Pons (tissue), 1 donor: ENCODE measurements at places on chromosomes 6 and 20.

GRCh38 chr20:48626938-48627736, 200.7 kb downstream of the PREX1 start:
- DNase-seq, result no peak

DNA sequence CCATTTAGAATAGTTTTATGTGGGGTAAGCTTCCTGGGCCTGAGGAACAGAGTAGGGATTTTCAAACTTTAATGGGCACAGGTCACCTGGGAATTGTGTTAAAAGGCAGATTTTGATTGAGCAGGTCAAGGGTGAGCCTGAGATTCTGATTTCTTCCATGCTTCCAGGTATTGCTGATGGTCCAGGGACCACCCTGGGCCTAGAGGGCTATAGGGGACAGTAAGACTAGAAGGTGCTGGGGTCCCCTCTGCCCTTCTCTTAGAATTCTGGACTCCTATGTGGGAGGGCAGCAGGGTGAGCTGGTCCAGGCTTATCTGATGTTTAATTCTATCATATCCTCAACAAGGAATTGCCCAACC, 2.6 kb downstream of the DDR1 start:
- no peak for DNase-seq

DNA sequence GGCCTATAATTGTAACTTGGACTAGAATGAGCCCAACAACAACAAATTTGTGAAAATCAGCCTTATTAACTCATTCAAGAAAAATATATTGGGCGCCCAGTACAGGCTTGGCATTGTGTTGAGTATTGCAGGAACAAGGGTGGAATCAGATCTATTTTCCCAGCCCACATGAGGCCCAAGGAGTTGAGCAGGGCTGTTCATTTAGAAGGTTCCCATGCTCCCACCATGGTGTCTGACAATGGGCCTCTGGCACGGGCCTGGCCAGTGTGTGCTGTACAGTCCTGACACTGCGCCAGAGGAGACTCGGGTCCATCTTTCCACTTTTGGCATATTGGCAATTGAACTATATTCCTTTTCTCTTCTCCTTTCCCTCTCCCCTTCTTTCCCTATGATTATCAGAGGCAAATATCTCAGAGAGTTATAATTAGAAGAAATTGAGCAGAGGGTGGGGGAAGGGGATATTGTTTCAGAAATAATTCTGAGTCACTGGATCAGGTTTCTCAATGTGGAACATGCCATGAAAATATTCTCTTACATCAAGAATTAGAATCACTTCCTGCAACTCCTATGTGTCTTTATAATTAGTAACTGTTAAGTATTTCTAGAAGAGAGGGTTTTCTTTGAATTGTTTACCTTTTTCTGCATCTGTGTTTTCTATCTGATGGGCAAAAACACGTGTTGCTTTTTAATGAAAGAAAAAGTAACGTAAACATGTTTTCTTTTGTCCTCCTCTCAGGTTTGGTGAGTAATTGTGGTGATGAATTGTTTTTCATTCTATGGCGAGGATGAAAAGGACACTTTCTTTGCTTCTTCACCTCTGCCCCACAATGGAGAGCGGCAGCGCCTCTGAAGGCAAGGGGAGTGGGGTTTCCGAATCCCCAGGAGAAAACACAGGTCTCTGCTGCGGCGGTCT, 209.4 kb downstream of the FOXA2 start:
- no peak for DNase-seq

- DNase-seq, result peak; percentile 35
Observed at GRCh38 chr20:53609491-53610445, 16.1 kb upstream of the ZNF217 start.

DNA sequence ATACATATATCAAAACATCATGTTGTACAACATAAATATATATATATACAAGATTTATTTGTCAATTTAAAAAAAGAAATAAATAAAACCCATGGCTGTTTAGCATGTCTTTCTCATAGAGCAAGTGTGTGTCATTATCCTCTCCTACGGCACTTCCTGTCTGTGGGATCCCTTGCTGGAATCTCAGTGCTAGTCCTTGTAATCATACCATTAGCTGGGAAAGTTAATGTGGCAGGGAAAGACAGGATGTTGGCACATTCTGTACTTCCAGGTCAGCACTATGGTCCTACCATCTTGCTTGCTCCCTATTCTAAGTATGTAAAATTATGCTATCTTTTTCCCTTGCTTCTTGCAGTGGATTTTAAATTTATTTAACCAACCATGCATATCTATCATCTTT, 9.5 kb upstream of the SLC17A3 start:
- no peak for DNase-seq

DNA sequence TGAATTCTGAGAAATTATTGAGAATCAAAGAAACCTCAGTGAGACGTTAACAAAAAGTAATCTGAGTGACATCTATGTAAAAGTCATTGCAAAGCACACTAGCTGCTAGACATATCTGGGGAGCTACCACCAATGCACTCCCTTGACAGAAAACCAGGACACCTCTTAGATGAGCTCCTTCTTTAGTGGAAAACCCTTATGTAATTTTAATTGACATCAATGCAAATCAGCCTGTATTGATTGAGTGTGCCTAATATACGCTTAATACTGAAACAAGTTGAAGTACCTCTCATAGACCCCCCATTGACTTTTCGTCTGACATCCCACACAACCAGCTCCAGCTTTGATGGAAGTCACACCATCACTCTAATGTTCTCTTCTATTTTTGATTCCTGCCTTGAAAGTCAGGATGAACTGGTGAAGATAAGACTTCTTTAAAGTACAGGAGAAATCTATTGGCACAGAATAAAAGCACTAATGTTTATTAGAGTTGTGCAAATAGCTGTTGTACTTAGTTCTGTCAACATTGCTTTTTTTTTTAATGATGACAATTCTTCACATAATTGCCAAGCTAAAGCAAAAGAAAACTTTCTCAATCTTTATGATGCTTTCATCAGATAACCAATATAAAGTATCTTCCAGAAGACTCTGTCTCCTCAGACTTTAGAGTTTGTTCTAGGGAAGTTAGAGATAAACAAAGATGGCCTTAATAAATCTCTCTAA, 98.0 kb upstream of the FAM8A1 start:
- DNase-seq, result no peak

GRCh38 chr6:5219011-5219691, 41.6 kb downstream of the LYRM4 start:
- no peak for DNase-seq

GRCh38 chr6:14699803-14700601, 545.9 kb upstream of the JARID2 start:
- no peak for DNase-seq

GRCh38 chr20:13545790-13546189, 92.9 kb downstream of the TASP1 start:
- DNase-seq, result no peak

DNA sequence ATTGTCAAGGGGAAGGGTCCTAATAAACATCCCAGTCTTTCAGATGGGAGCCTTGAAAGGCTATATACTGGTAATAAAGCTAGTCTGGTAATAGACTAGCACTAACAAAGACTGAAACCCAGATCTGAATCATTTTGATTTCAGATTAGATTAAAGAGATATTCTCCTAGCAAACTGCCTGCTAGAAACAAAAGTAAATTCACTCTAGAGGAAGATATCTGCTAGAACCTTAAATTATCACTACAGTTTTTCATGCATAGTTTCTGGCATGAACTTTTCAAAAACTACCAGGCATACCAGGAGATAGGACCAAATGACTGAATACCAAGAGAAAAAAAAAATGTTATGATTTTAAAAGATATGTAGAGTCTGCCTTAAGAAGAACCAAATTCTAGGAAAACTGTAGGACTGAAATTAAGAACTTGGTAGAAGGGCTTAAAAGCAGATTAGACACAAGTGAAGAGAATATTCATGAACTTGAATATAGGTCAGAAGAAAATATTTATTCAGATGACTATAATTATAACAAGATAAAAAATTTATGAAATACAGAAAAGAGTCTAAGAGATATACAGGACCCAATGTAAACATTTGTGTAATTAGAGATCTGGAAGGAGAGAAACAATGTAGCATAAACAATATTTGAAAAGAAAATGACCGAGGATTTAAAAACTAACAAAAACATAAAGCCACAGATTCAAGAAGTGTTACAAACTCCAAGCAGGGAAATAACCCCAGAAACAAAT, 141.6 kb downstream of the FOXO3 start:
- no peak for DNase-seq

- no peak for DNase-seq
Observed at GRCh38 chr20:62609279-62609720, 33.0 kb upstream of the SLCO4A1 start.

- DNase-seq, result peak; percentile 65
Observed at GRCh38 chr6:26478985-26479278, 21.2 kb upstream of the BTN1A1 start.

DNA sequence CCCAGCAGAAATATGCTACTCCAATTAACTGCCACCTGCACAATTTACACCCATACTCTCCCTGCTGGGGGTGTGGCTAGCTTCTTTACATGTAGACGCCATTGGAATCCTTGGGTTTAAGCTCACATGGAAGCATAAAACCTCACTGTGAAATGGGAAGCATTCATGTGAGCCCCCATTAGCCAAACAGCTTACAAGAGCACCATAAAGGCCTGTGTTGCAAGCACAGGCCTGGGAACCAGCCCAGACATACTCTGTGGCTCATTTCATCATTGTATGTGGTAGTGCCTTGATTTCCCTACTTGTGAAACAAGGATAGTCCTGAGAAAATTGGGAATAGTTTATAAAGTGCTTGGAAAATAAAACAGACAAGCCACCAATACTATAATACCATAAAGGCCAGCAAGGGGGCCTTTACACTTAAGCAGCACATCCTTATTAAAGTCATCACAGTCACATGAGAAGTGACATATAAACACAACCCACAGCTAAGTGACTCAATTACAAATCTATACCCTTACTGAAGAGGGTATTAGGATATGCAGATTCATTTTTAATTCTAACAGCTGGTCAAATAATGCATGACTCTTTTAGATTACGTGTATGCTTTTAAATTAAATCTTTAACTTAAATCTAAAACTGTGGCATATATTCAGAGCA, 6.8 kb downstream of the ADNP start:
- DNase-seq, result no peak

- no peak for DNase-seq
Observed at GRCh38 chr6:170098428-170099170, 192.3 kb downstream of the DLL1 start.

GRCh38 chr6:45898941-45899682, 116.5 kb downstream of the CLIC5 start:
- DNase-seq, result no peak

DNA sequence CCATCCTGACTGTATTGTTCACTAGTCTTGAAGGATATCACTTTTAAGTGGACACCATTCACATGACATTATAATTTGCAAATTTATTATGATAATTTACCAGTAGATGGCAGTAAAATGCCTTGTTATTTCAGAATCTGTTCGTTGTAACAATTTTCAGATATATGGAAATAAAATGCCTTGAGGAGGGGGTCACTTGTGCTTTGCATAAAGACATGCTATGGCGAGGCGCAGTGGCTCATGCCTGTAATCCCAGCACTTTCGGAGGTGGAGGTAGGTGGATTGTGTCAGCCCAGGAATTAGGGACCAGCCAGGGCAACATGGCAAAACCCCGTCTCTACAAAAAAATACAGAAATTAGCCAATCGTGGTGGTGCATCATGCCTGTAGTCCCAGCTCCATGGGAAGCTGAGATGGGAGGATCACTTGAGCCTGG, 9.0 kb upstream of the NCOA6 start:
- DNase-seq, result peak; percentile 40

DNA sequence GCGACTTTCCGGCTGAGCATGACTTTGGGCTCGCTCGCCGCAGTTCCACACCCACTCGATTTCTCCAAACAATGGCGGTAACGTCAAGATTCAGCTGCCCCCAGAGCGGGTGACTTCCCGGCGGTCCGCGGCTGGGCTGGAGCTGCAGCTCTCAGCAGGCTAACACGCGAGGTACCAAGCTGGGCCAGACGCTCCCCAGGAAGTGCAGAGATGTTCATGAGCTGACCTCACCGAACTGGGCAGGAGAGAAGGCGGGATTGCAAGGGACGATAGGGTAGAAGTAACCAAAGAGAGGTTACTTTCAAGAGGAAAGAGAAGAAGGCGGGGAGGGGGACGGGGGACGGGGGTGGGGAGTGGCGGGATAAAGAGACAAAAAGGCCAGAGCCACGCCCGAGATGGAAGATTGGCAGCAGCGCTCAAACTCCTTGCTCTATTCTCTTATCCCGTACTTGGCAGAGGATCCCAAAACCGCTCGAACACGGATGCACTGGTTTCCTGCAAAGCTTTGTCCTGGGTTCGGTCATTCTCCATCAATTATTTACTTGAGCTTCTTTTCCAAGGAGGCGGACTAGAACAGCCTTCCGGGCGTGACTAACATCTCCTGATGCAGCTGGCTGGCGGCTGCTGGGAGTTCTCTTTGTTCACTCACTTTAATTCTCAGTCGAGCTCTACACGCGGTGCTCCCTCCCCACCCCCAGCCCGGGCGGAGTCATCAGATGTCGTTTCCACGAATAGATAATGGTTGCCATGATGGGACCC, at the start of gene MTCL3:
TSS of gene MTCL3 (minus strand) at position 626 of the 759 bp plus-strand sequence.
- peak; percentile 51 for DNase-seq

DNA sequence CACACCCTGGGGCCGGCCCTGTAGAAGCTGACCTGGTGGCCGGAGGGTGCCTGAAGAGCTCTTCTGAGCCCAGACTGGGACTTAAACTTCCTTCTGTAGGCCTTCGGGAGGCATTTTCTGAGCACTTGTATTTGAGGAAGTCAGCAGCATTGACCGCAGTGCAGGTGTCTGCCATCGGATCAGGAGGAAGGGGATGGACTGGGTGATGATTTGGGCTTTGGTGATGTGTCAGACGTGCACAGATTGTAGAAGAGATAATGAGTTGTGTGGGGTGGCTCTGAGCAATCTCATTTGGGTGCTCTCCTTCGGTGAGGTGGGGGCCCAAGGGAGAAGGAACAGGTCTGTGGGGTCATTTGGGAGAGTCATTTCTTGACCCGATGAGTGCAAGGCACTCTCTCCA, 150.9 kb downstream of the ARID1B start:
- DNase-seq, result no peak

DNA sequence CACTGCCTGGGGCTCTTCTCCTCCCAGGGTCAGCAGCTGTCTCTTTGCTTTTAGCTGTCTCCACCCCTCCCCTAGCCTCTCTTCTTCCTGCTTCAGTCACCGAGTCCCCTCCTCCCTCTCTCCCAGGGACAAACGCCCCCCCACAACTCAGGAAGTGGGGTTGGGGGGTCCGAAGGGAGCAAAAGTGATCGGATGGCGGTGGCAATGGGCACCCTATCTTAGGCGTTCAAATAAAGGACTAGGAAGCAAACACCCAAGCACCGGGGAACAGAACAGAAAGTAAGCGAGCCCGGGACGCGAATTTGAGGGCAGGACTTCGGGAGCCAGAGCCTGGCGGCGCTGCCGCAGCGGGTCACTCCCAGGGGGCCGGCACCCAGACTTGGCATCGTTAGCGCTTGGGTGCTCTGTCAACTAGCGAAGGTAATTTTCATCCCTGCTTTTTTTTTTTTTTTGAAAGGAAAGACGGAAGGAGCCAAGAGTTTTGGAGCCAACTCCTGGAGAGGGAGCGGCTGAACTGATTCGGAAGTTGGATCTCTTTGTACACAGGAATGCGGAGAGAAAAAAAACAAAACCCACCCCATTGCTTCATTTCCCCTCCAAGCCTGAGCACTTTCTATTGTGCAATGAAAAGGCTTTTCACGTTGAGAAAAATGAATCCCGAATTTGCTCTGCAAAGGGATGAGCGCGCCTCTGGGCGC, 815 bp upstream of the ITPR3 start:
- DNase-seq, result no peak
